IMR-90 (cell line): ENCODE measurements at places on chromosomes 7 and 10. TPM values are rescaled to one million over a fixed set of nuclear protein-coding genes. Genes with fewer than 3 reads are reported as not detected.

- no peak for DNase-seq
Measured at GRCh38 chr10:84993251-84994035, 665.1 kb downstream of the CCSER2 start.

PAXIP1 gene
- total RNA-seq: 7.3 and 7.5 TPM in 2 replicates

PFKP gene
- total RNA-seq: 281 and 294 TPM in 2 replicates

SPDYE2B gene
- total RNA-seq: not detected in 2 replicates

HMX3 gene
- not detected in 2 replicates for total RNA-seq

ZP3 gene
- 0.54 and 0.83 TPM in 2 replicates for total RNA-seq

DNAH11 gene
- total RNA-seq: under 0.01 TPM in 1 of 2 replicates, not detected in the other

DNA sequence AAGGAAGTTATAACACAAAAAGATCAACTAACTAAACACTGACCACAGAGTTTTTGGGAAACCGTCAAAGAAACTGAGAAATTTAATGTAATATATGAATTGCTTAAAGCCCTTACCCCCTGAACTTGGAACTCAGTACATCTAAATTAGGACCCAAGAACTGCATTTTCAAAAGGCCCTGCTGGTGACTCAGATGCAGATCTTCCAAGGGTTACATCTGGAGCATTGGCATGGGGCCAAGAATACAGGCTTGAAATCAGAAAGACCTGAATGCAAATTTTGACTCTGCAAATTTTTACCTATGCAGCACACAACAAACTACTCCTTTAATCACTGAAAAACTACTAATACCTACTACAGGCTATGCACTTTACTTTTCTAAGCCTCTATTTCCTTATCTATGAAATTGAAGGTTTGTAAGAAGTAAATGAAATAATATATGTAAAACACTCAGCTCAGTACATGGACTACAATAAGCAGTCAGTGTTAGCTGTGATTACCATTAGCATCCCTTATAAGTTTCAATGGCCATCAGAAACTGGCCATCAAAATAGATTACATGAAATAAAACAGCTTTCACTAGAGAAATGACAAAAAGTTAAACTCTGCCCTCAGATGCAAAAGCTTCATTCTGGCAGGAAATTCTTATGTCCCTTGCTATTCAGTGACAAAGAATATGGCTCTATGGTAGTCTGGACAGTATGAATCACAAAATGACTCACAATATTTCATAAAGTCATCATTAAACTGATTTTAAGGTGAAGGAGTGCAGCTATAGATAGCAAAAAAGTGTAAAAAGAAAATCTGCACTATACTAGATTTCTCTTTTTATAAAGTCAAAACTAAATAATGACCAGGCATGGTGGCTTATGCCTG is 43.6 kb downstream of the NSUN6 start:
- peak; percentile 89 for DNase-seq

GRCh38 chr10:11678074-11678793 is 63.9 kb upstream of the ECHDC3 start:
- DNase-seq: no peak

DNA sequence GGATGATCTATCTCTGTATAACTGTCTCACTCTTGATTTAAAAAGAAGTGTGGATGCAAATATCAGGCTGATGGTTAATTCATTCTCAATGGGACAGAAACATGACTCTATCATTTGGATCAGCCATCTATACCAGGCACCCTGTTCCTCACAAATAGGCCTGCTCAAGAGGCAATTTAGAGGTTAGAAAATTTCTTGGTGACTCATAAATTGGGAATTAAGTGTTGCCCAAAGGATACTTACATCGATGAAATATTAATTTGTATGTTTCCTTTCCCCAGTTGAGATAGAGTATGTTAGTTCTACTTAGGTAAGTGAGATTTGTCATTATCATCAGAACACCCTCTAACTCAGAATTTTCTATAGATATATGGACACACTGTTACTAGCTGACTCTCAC is 57.7 kb downstream of the PRSS58 start:
- no peak for DNase-seq

DNA sequence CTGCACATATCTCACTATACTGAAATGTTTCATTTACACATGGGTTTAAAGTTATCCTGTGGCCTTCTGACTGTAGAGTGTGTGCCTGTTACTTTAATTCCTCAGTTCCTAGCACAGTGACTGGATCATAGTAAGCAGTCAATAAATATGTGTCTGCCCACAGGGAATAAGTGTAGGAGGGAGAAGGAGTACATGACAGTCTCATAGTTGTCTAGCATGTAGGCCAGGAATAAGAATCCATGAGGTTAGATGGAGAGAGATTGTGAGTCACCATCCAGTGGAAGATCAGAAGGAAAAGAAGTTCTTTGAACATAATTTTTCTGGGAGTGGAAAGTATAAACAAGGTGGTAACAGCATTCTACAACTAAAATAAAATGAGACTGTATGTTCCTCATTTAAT is 36.6 kb upstream of the SEMA3A start:
- peak; percentile 80 for DNase-seq

- DNase-seq: no peak
Measured at GRCh38 chr10:79142522-79143309, 74.0 kb downstream of the ZMIZ1 start.

WDR37 gene
- 12.7 and 16.4 TPM in 2 replicates for total RNA-seq

DNA sequence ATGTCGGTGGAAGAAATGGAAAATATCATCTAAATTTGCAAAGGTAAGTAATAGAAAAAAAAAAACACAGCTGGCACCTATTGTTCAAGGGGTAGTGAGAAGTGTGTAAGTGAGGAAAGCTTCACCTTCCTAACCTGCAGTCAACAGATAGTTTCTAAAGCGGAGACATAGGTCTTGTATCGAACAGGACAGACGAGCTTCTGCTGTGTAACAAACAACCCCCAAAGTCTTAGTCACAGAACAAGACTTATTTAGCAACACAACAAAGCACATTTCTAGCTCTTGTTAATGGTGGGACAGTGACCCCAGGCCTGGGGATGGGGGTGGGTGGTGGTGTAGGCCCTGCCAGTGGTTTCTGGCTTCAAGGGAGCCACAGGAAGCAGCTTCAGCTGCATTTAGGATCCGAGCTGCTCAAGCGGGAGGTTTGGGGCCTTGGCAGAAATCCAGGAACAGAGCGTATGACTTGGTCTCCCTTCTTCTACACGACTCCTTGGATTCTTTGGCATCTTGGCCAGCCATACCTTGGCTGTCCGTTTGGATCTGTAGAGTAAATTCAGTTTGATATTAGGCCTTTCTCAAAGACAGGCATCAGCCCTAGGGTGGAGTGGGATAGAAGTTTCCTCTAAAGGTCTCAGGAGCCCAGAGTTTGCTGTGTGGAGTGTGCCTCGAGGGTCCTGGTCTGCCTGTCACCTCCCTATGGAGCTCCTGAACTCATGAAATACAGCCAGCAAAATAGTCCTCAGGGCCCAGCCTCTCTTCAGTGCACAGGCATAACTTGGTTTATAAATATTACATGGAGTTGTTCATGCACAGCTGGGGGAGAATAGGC is 56.9 kb upstream of the SHH start:
- no peak for DNase-seq

GRCh38 chr10:16436758-16437539 is at the start of gene PTER:
Gene PTER, plus strand, starts transcription at chr10:16437010. Its CDS starts 47,375 bp downstream, at chr10:16484385.
- DNase-seq: peak; percentile 78

DNA sequence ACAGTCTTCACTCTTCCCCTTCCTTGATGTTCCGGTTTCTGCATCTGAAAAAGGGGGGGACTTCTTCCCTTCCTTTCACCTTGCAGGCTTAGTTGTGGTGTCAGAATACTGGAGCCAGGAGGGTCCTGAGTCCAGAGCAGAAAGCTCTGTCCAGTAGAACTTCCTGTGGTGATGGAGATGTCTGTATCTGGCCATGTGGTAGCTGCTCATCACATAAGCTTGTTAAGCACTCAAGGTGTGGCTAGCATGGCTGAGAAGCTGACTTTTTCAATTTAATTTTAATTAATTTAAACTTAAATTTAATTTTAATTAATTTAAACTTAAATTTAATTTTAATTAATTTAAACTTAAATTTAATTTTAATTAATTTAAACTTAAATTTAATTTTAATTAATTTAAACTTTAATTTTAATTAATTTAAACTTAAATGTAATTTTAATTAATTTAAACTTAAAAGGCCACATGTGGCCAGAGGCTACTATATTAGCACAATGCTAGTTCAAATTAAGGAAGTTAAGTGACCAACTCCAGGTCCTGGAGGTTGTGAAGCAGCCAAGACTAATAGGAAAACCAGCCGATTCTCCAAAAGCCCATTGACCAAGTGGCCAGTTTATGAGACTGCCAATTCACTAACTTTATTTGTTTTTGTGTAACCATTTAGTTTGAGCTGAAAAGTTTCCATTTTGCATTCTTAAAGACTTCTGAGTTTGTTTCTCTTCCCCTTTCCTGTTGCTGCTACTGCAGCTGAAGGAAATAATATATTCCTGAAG is 16.3 kb downstream of the MSRB2 start:
- DNase-seq: no peak

DNA sequence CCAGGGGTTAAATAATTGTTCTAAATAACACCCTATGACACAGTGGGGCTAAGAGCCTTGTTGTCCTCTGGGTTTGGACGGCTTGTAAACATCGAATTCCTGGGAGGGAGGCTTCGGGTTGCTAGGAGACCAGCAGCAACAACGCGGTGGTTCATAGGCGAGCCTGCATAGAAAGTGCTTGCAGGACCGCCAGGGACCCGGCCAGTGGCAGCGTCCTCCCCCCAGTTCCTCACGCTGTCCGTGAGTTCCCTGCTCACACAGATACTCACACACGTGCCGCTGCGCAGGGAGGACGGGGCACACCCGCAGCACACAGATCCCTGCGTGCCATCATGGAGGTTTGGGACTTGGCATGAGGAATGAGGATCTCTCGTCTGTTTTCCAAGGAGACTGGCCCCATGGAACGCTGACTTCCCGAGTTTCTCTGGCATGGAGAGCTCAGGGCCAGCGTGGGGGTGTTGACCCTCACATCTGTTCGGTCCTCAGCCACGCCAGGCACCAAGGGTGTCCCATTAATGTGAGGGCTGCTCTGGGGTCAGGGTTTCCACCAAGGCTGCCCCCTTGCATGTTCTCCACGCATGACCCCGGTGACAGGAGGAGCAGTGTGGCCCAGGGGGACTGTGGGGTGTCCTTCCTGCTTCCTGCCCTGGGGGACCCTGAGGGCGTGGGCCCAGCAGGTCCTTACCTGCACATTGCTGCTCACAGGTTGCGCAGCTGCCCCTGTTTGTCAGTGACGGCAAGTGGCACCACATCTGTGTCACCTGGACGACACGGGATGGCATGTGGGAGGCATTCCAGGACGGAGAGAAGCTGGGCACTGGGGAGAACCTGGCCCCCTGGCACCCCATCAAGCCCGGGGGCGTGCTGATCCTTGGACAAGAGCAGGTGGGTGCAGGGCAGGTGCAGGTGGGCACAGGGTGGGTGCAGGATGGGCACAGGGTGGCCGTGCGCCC is 9.7 kb downstream of the NPTX2 start:
- DNase-seq: no peak

DNA sequence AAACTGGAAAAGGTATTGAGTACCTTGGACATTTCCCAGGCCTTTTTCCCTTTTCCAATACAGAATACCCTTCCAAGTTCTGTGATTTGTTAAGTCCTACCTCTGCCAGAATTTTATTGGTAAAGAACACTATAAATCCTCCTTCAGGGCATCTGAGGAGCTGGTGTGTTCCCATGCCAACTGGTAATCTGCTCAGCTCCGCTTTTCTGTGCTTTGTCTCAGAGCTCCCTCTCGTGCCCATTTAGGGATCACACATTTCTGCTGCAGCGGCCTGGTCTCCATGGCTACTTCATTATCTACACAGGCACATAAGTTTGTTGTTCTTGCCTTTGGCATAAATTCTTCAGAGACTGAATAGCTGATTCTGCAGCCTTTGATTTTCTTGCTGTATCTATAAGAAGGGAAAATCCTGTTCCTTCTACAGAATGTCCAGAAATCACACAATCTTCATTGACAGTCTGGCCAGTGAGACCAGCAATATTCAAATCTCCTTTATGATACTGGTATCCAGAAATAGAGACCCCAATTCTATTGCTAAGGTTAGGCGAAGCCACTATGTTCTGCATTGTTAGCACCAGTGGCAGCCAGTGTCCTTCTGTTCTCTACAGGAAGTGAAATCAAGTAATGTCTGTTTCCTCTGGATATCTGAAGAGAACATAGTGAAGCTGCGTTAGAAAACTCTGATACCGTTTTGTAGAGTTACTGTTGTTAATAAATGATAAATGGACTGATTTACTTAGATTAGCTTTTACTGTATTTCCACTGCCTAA is 51.9 kb downstream of the DENND11 start:
- peak; percentile 88 for DNase-seq

C1QL3 gene
- not detected in 2 replicates for total RNA-seq

GRCh38 chr10:107098326-107098725 is 66.2 kb downstream of the SORCS1 start:
- no peak for DNase-seq

- DNase-seq: no peak
Measured at GRCh38 chr10:132429281-132430230, 32.6 kb downstream of the PWWP2B start.

NKX6-2 gene
- total RNA-seq: not detected in 2 replicates

CCL26 gene
- not detected in 2 replicates for total RNA-seq

MKI67 gene
- total RNA-seq: 36.4 and 39.2 TPM in 2 replicates

ARPC1A gene
- 321 and 327 TPM in 2 replicates for total RNA-seq

IGFBP1 gene
- total RNA-seq: not detected in 2 replicates

- no peak for DNase-seq
Measured at GRCh38 chr10:12906051-12906541, 95.4 kb downstream of the CCDC3 start.

CALHM3 gene
- not detected in 2 replicates for total RNA-seq

RNF32 gene
- total RNA-seq: 0.36 and 0.56 TPM in 2 replicates

DNA sequence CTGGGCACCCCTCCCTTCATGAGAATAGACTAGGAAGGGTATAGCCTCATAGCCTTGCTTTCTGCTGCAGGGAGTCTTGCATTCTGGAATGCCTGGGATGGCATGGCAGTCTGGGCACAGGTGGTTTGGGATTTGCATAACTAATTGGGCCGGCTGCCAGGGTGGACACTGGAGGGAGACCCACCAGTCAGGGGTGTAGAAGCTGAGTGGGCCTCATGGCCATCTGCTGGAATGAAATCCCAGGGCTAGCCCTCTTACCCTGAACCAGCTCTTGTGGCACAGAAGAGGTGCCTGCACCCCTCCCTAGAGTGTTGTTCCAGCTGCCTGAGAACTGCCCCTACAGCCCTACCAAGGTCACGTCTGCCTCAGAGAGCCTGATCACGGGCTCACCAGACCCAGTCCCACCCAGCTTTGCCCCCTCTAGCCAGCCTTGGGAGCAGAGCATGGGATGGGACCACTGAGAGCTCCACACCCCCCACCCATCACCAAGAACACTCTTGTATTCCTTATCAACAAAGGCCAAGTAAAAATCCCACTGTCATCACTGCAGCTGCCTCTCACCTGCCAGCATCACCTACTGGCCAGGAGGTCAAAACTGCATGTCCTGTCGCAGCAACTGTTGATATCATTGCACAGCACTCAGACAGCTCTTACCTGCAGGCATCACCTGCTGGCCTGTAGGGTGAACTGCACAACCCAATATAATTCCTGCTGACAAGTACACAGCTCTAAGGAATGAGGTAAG is 148.9 kb downstream of the ZEB1 start:
- no peak for DNase-seq
